ENCODE measurements at places on chromosomes 11 and 22.

- no peak for DNase-seq
These were observed 128.2 kb downstream of the PHF21B start for GRCh38 chr22:44881624-44882023.

DNA sequence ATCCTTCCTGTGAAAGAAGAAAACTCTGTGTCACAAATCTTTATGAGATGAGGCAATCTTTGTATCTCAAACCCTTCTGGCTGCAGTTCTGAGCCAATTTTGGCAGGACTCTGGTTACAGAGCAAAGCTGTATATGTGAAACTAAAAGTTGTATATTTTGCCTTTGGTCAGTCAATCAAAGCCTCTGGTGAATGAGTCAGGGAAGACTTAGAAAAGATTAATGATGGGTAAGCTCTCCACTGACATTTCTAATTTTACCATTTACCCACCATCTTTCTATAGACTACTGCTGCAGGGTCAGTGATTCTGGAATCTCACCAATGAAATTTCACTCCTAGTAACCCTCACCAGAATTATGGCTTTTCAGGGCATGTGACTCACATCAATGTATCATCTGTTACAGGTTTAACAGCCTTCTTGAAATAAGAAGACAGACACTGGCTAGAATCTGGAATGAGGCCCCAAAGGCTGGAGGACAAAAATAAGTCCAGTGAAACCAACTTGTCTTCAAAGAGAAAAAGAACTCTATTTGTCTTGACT is 43.3 kb downstream of the USP35 start:
- no peak for DNase-seq

DNA sequence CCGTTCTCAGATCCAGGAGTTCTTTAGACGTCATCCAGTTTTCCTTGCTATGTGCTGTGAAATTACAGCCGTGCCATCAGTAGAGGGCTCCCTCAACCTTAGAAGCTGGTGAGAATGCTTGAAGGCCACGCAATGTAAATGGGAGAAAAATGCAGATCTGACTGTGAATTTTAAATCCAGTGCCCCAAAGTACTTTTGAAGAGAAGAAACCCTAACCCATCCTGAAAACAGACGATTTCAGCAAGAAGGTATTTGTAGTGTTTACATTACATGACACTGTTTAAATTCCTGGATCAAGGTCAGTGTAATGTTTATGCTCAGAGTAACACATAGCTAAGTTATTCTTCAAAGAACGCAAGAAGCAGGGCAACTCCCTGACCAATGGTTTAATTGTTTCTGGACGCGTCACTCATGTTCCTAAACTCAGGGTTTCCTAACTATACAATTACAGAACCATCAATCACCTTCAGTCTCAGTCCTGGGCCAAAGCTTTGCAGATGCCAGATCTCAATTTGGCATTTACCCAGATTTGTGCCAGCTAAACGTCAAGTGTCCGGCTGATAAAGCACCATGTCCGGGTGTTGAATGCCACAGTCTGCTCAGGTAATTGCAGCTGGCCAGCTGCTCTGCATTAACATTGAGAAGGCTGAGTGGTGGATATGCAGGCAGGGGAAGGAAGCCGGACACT is 38.2 kb downstream of the ADAMTS8 start:
- peak; percentile 49 for DNase-seq

- no peak for DNase-seq
These were observed 31.7 kb downstream of the FLRT1 start for GRCh38 chr11:64067230-64067993.

DNA sequence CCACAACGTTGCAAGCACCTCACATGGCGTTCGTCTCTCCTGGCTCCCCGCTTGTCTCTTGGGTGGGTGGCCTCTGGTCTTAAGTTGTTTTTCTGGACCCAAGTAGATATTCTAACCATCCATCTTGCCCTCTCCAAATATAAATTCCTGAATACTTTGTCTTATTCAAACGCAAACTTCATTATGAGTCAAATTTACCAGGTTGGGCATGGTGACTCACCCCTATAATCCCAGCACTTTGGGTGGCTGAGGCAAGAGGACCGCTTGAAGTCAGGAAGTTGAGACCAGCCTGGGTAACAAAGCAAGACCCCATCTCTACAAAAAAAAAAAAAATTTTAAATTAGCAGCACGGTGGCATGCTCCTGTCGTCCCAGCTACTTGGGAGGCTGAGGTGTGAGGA is 5.1 kb upstream of the IGSF9B start:
- DNase-seq = no peak

GRCh38 chr11:92495107-92495793 is 270.6 kb downstream of the FAT3 start:
- DNase-seq = no peak

GRCh38 chr11:110093407-110094297 is 460 bp downstream of the ZC3H12C start:
- DNase-seq = peak; percentile 67

- DNase-seq = peak; percentile 5
These were observed 494.5 kb upstream of the LARGE1 start for GRCh38 chr22:34414467-34415440.

DNA sequence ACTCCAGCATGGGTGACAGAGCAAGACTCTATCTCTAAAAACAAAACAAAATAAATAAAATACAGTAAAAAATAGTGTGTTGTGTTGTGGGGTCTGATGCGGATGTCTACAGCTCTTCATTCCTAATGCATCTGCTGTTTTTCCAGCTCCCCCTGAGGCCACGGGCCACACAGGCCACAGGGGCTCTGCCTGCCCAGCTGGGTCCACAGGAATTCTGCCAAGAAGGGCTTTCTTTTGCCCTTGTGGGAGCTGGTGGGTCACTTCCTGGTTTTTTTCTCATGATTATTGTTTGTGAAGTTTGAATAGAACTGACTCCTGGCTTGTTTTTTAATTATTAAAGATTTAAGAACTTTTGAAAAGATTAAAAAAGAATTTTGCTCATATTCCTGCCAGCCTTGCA is 67.4 kb upstream of the CLDN5 start:
- no peak for DNase-seq

DNA sequence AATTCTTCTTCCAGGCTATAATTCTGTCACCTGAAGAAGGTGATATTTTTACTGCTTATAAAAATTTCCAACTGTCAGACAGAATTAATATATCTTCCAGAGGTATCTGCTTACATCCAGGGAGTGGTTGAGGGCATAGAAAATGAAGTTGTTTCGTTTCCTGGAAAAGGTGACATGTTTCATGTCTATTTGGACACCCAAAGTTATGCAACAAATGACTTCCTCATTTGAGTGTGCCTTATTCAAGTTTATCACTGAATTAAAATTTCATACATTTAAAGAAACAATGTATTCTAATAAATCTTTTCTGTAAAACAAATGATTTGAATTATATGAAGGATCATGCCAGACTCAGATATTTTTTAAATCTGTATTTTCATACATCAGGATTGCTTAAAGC is 8.5 kb upstream of the GRAMD1B start:
- DNase-seq = no peak

DNA sequence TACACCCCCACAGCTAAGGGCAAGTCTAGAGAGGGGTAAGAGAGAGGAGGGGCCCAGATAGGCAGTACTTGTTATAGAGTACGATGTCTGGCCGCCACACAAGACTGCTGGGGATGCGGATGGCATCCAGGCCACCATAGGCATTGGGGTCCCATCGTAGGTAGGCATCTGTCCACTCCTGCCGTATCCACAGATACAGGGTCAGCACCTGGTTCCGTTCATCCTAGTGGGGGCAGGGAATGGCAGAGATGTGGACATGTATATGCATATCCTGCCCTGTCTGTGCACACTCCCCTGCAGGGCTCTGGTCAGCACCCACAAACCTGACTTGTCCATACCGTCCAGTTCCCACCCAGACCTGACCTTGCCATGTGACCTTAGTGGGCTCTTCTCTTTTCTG is 2.1 kb downstream of the CHRNA10 start:
- DNase-seq = no peak

GRCh38 chr11:46874586-46874985 is 28.5 kb upstream of the CKAP5 start:
- no peak for DNase-seq

GRCh38 chr11:11963842-11964773 is 44.3 kb downstream of the DKK3 start:
- DNase-seq = peak; percentile 38

All from G401 (cell line).